Activated T-helper 1 cell treated with anti-CD3 and anti-CD28 coated beads, Interleukin-12 subunit alpha, Interleukin-12 subunit beta, Interleukin-2, Interleukin-4 antibody, amounts not matched to agents 30 ng/mL and 10 ng/mL and 1 ng/mL, durations not matched to agents 14 hours and 24 hours and 36 hours (primary cell): ENCODE measurements at places on chromosomes 5 and 9. TPM values are rescaled to one million over a fixed set of nuclear protein-coding genes. Genes with fewer than 3 reads are reported as not detected.

Gene PCDHGA9
- total RNA-seq, result 0.21 and 0.39 TPM in 2 replicates

Gene MCTP1
- total RNA-seq, result not detected in 2 replicates

Gene CENPH
- total RNA-seq, result 32.3 and 35.5 TPM in 2 replicates

Gene LCN15
- total RNA-seq, result not detected in 2 replicates

Gene SGCD
- total RNA-seq, result not detected in 2 replicates

Gene ADAMTSL2
- total RNA-seq, result not detected in 2 replicates

Gene GABRA6
- total RNA-seq, result not detected in 2 replicates

Gene C5orf58
- not detected in 2 replicates for total RNA-seq

Gene DOCK2
- total RNA-seq, result 214 and 216 TPM in 2 replicates

Gene PAEP
- total RNA-seq, result not detected in 2 replicates

Gene STPG3
- 1.2 and 1.8 TPM in 2 replicates for total RNA-seq

DNA sequence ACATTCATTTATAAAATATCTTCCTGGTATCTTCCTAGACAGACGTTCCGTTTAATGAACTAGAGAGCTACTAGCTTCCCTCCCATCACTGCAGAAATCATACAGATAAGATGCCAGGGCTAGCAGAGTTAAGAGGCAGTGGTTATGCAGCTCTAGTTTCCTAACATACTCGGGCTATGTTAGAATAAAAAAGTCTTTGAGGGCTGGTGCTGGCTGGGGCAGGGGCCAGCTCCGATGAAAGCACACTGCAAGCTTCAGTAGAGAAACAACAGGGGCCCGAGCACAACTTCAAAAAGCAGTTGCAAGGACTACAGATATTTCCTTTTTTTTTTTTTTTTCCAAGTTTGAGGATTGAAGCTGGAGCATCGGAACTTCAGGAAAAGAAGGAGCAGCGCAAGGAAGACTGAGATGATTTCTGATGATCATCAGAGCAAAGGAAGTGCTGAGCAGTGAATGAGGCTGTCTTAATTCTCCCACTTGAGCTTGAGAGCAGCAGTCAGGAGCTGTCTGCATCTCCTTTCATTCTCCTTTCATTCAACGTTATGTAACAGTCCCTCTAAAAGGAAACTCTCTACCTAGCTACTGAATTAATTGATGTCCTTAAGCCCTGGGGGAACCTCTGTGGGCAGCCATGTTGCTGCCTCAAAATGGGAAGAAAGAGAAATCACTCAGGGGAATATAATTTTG is 47.6 kb upstream of the ADCY2 start:
- H3K36me3 ChIP-seq, result no peaks in the 10 kb centered on the region
- H3K27me3 ChIP-seq, result no peaks in the 10 kb centered on the region
- H3K4me1 ChIP-seq, result no peaks in the 10 kb centered on the region
- no peak overlapping the region for H3K27ac ChIP-seq
- no peak for DNase-seq

GRCh38 chr9:137589441-137590122 is 730 bp downstream of the ZMYND19 start:
- H3K4me3 ChIP-seq, result peak overlapping the region; percentile 90
- peak overlapping the region; percentile 84 for H3K27ac ChIP-seq
- H3K4me1 ChIP-seq, result peaks cover 21% of the 10 kb centered on the region
- no peak for DNase-seq

DNA sequence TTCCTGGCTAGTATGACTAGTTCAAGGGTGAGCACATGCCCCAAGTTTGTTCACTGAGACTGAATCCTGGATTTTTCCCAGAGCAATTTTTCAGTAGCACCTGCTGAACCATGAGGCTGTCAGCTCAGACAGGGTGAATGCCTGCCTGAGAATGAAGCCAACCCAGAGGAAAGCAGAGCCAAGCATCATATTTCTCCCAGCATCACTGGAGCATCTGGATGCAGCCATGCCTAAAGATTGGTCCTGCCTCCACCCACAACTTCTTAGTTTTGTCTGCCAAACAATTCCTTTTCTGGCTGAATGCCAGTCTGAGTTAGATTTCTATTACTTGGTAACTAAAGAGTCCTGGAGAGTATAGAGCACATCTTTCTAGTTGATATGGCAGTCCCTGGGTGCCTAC is 343.6 kb downstream of the CSNK1G3 start:
- H3K4me1 ChIP-seq, result no peaks in the 10 kb centered on the region
- H3K4me3 ChIP-seq, result no peak overlapping the region
- DNase-seq, result no peak

- H3K27ac ChIP-seq, result no peak overlapping the region
- no peaks in the 10 kb centered on the region for H3K36me3 ChIP-seq
- no peaks in the 10 kb centered on the region for H3K4me1 ChIP-seq
These were observed 28.7 kb upstream of the UBAC1 start for GRCh38 chr9:135989722-135990467.

- H3K36me3 ChIP-seq, result no peaks in the 10 kb centered on the region
- H3K27me3 ChIP-seq, result no peaks in the 10 kb centered on the region
- H3K4me1 ChIP-seq, result no peaks in the 10 kb centered on the region
- no peak overlapping the region for H3K27ac ChIP-seq
- no peak for DNase-seq
- no peak overlapping the region for H3K4me3 ChIP-seq
These were observed 20.2 kb upstream of the TJP2 start for GRCh38 chr9:69153707-69154521.

DNA sequence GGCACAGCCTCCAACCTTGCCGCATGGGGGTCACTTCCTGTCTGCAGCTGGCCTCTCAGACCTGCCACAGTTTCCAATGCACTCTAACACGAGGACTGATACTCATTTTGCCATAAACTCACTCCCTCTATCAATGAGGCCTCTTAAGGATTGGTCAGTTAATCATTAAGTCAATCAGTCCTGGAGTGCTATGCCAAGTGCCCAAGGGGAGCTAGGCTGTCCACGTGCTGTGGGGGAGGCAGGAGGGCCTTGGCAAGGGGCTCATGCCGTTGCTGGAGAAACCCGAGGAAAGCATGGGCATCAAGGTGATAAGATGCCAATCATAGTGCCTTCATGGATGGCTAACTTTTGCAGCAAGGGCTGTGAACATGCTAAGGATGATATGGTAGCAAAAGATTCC is 1.7 kb upstream of the ALDH1B1 start:
- peaks cover 7% of the 10 kb centered on the region for H3K36me3 ChIP-seq
- peaks cover 11% of the 10 kb centered on the region for H3K4me1 ChIP-seq
- H3K27me3 ChIP-seq, result peaks cover 15% of the 10 kb centered on the region
- H3K27ac ChIP-seq, result no peak overlapping the region
- H3K4me3 ChIP-seq, result peak overlapping the region; percentile 68

DNA sequence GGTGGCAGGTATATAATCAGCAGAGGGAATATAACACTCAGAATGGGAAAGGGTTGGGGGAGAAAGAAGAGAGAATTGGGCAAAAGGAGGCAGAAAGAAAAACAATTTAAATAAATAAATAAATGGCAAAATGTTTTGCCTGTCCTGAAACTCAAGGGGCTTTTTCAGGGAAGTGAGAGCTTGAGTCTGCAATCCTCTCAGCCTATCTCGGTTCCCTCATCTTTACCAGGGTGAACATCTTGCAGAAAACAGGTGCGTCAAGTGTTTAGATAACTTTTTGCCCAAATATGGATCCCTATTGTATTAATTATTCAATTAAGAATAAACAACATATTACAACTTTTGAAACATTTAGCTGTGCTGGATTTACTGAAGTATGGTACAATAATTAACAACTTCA is 343.0 kb upstream of the EDIL3 start:
- no peaks in the 10 kb centered on the region for H3K4me1 ChIP-seq
- no peaks in the 10 kb centered on the region for H3K27me3 ChIP-seq
- H3K4me3 ChIP-seq, result no peak overlapping the region
- H3K36me3 ChIP-seq, result no peaks in the 10 kb centered on the region
- no peak overlapping the region for H3K27ac ChIP-seq

DNA sequence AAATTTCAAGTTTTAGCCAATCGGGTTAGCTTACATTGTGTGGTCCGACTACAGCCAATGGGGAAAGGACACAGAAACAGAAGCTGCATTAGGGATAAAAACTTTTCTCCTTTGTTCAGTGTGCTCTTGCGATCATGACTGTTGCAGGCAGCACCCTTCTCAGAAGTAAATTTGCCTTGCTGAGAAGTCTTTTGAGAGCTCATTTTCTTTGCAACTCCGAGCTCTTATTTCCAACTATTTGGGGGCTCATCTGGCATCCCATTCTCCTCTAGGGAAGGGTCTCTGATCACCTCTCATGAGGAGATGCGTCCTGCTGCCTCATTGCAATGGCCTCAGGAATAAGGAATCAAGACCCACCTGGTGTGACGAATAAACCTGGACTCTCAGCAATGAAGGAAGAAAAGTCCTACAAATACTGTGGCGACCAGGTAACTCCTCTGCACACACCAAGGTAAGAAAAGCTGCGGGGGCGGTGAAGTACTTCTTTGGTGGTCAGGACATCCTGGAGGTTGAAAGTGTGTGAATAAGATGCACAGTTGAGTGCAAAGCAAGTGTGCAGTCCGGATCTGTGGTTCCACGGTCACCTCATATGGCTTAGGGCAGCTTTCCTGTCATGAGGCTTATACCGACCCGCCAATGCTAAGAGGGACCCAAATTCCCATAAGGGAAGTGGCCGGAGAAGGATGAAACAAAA is 20.4 kb downstream of the CNOT8 start:
- H3K27ac ChIP-seq, result no peak overlapping the region
- DNase-seq, result no peak
- no peaks in the 10 kb centered on the region for H3K4me1 ChIP-seq

DNA sequence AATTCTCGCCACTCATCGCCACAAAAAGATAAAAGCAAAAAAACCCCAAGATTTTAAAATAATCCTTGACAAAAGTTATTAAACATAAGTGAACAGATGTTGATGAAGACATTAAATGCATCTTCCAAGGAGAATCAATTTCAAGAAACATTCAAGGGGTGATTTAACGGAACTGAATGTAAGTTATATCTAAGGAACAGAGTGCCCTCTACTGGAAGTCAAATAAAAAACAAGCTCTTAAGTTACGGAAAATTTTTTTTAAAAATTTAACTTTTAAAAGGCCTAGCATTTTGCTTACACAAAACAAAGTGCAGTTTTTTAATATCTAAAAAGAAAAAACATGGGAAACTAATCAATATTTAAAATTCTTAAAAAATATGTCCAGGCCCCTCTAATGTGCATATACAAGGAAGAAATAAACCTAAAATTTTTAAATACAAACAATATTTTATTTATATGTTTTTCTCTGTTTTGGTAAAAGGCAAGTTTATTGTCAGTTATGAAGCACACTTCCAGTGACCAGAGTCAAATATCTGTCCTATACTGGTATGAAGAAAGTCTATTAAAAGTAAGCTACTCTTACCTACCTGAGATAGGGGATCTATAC is 28.0 kb downstream of the TEX10 start:
- no peak overlapping the region for H3K4me3 ChIP-seq
- DNase-seq, result no peak
- H3K27ac ChIP-seq, result no peak overlapping the region
- no peaks in the 10 kb centered on the region for H3K27me3 ChIP-seq
- H3K4me1 ChIP-seq, result peaks cover 5% of the 10 kb centered on the region

- H3K27me3 ChIP-seq, result peaks cover 16% of the 10 kb centered on the region
- no peaks in the 10 kb centered on the region for H3K36me3 ChIP-seq
- no peak for DNase-seq
These were observed 56.7 kb upstream of the FST start for GRCh38 chr5:53423724-53424123.

DNA sequence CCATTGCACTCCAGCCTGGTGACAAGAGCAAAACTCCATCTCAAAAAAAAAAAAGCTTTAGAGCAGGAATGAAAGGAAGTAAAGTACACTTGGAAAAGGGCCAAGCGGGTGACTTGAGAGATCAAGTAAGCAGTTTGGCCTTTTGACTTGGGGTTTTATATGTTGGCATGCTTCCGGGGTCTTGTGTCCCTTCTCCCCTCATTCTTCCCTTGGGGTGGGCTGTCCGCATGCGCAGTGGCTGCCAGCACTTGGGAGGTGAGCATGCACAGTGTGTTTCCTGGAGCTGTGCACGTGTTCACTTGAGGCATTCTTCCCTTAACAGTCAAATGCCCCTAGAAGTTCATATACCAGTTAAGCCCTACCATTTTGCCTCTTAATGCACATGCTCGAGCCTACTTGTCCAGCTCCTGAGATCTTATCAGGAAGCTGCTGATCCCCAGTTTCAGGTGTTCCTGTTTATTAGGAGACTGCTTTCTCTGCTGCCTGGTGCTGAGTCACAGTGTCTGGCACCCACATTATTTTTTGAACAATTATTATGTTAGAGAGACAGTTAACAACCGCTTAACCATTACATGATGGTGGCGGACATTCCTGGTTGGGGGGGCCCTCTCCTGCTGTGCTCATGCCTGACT is 32.6 kb upstream of the PRRC2B start:
- no peak for DNase-seq
- H3K4me1 ChIP-seq, result peaks cover 18% of the 10 kb centered on the region
- no peaks in the 10 kb centered on the region for H3K27me3 ChIP-seq
- peak overlapping the region; percentile 49 for H3K4me3 ChIP-seq
- no peaks in the 10 kb centered on the region for H3K36me3 ChIP-seq

DNA sequence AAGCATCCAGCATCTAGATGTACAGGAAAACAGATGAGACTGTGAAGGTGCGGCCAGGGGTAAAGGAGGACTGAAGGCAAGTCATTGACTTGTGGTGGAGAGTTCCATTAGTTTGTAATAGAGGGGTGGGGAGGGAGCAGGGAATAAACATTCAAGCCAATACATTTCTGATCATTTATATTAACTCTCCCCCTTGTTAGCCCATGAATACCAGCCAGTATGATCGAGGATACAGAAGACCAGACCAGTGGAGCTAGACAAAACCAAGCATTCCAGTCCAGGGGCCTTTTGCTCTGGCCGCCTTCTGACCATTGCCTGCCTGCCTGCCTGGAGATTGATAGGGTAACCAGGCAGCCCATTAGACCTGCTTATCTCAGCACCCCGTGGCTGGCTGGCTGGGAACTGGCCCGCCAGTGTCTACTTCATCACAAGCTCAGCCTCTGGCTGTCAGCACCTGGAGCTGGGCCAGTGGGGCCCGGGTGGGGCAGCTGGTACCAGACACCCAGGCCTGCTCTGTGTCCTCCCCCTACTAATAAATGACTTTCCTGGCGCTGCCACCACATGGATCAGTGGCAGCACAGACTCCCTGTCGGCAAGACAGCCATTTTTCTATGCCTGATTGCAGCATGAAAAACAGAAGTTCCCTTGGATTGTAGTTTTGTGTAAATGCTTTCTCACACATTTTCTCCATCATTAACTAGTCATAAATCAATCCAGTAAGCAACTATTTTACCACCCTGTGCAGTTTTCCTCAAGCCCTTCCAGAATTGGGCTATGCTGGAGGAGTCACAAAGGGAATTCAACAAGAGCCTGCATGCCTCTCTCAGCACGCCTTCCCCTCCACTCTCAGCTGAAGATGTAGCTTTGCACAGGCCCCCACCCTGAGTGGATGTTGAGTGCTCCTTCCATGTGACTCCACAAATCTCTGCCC is 181.3 kb downstream of the SNCAIP start:
- no peak for DNase-seq
- no peaks in the 10 kb centered on the region for H3K36me3 ChIP-seq
- H3K27me3 ChIP-seq, result peaks cover 4% of the 10 kb centered on the region
- H3K4me3 ChIP-seq, result no peak overlapping the region
- no peak overlapping the region for H3K27ac ChIP-seq
- no peaks in the 10 kb centered on the region for H3K4me1 ChIP-seq

GRCh38 chr5:117054911-117055310 is 480.3 kb upstream of the SEMA6A start:
- H3K4me3 ChIP-seq, result no peak overlapping the region
- DNase-seq, result no peak
- H3K36me3 ChIP-seq, result no peaks in the 10 kb centered on the region
- no peaks in the 10 kb centered on the region for H3K4me1 ChIP-seq
- no peak overlapping the region for H3K27ac ChIP-seq

GRCh38 chr5:122354293-122354692 is 42.3 kb downstream of the SNCAIP start:
- H3K4me3 ChIP-seq, result no peak overlapping the region
- H3K4me1 ChIP-seq, result no peaks in the 10 kb centered on the region
- H3K27me3 ChIP-seq, result no peaks in the 10 kb centered on the region

- no peaks in the 10 kb centered on the region for H3K36me3 ChIP-seq
- no peaks in the 10 kb centered on the region for H3K4me1 ChIP-seq
- H3K4me3 ChIP-seq, result no peak overlapping the region
- H3K27me3 ChIP-seq, result no peaks in the 10 kb centered on the region
These were observed 156.4 kb downstream of the SPOCK1 start for GRCh38 chr5:137342764-137343163.
